ENCODE measurements at places on chromosomes 13 and 19. TPM values are rescaled to one million over a fixed set of nuclear protein-coding genes. Genes with fewer than 3 reads are reported as not detected.

DNA sequence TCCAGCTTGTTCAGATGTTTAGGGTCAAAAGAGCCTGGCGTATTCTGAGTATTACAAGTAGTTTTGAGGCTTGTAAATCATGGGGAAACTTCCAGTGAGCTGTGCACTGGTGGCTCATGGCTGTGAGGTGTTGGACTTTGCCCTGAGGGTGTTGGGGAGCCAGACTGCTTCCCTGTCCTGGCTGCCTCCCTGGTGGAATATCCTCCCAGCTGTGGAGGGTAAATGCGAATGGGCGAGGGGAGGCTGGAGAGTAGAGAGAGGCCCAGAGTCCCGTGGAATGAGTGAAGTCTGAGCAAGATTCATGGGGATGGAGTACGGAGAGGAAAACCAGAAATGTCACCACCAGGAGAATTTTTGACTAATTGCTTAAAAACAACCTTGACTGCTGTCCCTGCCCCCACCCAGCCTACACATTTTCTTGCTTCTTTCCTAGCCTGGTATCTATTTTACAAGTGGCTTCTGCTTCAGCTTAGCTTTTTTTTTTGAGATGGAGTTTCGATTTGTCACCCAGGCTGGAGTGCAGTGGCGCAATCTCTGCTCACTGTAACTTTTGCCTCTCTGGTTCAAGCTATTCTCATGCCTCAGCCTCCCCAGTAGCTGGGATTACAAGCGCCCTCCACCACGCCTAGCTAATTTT lies 3.7 kb downstream of the SNRPA start:
- H3K4me3 ChIP-seq: peak overlapping the region; percentile 31
- H3K27ac ChIP-seq: no peak overlapping the region
- H3K4me1 ChIP-seq: peaks cover 51% of the 10 kb centered on the region
- peaks cover 27% of the 10 kb centered on the region for H3K36me3 ChIP-seq
- no peak for DNase-seq

DNA sequence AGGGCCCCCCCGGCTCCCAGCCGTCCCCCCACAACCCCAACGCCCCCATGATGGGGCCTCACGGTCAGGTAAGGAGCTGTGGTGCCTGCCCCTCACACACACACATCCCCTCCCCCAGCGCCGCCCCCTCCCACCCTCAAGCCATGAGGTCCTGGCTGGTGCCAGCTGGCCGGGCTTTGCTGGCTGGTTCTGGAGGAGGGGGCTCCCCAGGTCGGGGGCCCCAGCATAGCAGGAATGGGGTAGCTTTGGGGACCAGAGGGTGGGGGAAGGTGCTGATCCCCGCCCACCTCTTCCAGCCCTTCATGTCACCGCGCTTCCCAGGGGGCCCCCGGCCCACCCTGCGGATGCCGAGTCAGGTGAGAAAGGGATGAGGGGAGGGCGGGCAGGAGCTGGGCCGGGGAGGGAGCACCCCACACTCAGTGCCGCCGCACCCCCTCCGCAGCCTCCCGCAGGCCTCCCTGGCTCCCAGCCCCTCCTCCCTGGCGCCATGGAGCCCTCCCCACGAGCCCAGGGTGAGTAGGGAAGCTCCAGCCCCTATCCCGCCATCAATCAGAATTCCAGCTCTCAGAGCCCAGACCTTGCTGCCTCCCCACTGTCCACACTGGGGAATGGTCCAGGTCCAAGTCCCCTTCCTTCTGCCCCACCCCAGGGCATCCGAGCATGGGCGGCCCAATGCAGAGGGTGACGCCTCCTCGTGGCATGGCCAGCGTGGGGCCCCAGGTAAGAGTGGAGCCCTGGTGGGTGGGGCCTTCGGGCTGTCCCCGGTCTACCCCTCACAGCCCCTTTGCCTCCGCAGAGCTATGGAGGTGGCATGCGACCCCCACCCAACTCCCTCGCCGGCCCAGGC lies 6.4 kb downstream of the ISYNA1 start:
- peaks cover 13% of the 10 kb centered on the region for H3K4me1 ChIP-seq
- H3K36me3 ChIP-seq: no peaks in the 10 kb centered on the region
- DNase-seq: no peak
- no peak overlapping the region for H3K4me3 ChIP-seq
- H3K27me3 ChIP-seq: no peaks in the 10 kb centered on the region
- H3K27ac ChIP-seq: no peak overlapping the region

GRCh38 chr19:4987692-4988370 lies 18.9 kb downstream of the KDM4B start:
- H3K27me3 ChIP-seq: no peaks in the 10 kb centered on the region
- no peak overlapping the region for H3K4me3 ChIP-seq
- no peak overlapping the region for H3K27ac ChIP-seq
- H3K4me1 ChIP-seq: peaks cover 32% of the 10 kb centered on the region
- no peak for DNase-seq

- DNase-seq: no peak
- H3K27ac ChIP-seq: no peak overlapping the region
- H3K4me1 ChIP-seq: no peaks in the 10 kb centered on the region
- no peaks in the 10 kb centered on the region for H3K27me3 ChIP-seq
- no peaks in the 10 kb centered on the region for H3K36me3 ChIP-seq
- no peak overlapping the region for H3K4me3 ChIP-seq
Observed at GRCh38 chr13:85497652-85498051, 301.6 kb downstream of the SLITRK6 start.

DNA sequence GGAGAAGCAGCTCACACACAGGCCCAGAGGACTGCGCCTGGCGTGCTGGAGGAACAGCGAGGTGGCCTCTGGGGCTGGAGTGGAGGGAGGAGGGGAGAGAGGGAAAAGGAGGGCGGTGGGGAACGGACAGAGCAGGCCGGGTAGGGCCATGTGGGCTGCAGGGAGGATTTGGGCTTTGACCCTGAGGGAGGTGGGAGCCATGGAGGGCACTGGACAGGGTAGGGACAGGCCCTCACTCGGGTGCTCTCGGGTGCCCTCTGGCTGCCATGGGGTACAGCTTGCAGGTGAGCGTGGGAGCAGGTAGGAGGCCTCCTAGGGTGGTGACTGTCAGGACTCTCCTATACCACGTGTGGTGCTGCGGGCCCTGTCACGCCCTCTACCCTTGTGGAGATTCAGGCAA lies 22.8 kb downstream of the PLIN4 start:
- no peak overlapping the region for H3K4me3 ChIP-seq
- no peaks in the 10 kb centered on the region for H3K4me1 ChIP-seq
- H3K36me3 ChIP-seq: peaks cover 40% of the 10 kb centered on the region
- H3K27me3 ChIP-seq: no peaks in the 10 kb centered on the region

- H3K27me3 ChIP-seq: no peaks in the 10 kb centered on the region
- no peaks in the 10 kb centered on the region for H3K36me3 ChIP-seq
- H3K27ac ChIP-seq: no peak overlapping the region
Observed at GRCh38 chr13:31747291-31747690, 8.0 kb downstream of the RXFP2 start.

DNA sequence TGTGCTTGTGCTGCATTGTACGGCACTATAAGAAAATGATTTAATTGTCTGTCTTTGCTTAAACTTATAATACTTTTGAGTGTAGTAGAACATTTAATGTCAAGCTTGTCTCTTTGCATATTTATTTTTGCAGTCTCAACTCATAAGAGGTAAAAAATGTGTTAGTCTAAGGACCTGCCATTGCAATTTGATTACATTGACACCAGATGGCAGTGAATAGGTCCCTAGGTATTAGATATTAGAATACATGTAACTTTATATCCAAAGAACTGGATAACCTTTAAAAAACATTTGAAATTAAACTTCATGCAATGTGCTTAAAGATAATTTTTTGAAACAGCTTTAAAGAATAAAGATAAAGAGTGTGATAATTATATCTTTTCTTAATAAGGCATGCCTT lies 1421.3 kb downstream of the OLFM4 start:
- H3K36me3 ChIP-seq: no peaks in the 10 kb centered on the region
- H3K27ac ChIP-seq: no peak overlapping the region

- H3K36me3 ChIP-seq: no peaks in the 10 kb centered on the region
- H3K27me3 ChIP-seq: no peaks in the 10 kb centered on the region
- no peak for DNase-seq
- H3K4me1 ChIP-seq: peaks cover 3% of the 10 kb centered on the region
- H3K4me3 ChIP-seq: no peak overlapping the region
Observed at GRCh38 chr13:100211016-100211710, 122.3 kb downstream of the PCCA start.

DNA sequence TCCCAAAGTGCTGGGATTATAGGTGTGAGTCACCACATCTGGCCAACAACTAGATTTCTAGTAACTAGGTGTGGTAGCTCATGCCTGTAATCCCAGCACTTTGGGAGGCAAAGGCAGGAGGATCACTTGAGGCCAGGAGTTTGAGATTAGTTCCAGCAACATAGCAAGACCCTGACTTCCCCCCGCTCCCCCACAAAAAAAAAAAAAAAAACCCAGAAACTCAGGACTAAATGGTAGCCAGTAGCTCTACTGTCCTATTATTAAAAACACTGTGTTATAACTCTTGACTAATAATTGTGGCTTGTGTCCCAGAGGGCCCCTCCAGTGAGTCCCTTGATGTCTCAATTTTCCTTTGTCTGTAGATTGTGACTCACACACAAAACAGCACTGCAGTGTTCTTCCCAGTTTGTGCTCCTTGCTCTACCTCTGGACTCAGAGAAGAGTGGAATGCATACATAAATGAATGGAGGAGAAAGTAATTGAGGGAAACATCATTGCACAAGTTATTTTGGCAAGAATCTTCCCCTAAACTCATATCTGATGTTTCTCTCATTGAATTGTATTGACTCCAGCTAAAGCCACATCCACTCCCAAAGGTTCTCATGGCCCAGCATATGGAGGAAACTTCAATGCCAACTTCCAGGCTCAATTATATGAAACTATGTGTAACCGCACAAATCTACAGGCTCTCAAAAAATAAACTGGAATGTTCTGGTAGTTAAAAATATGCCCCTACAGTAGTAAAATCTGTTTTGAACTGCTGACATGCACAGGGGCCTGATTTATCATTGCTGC lies 8.8 kb downstream of the TPT1 start:
- no peak for DNase-seq
- H3K4me3 ChIP-seq: no peak overlapping the region
- peaks cover 96% of the 10 kb centered on the region for H3K4me1 ChIP-seq

DNA sequence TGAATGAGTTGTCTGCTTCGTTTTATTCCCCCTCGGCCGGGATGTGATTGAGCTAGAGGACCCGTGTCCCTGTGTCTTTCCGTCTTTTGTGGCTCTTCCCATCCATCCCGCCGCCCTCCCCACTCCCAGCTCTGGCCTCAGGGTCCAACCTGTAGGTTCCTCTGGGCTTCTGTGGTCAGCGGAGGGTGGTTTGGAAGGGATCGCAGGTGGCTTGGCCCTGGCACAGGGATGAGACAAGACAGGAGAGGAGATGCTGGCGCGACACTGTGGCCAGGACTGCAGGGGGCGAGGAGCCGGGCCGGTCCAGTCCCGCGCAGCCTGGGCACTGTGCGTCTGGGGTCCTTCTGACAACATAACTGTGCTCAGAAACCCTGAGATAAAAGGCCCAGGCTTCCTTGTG lies 2.0 kb downstream of the EVI5L start:
- no peaks in the 10 kb centered on the region for H3K36me3 ChIP-seq
- H3K4me1 ChIP-seq: peaks cover 3% of the 10 kb centered on the region
- no peaks in the 10 kb centered on the region for H3K27me3 ChIP-seq
- DNase-seq: no peak
- H3K4me3 ChIP-seq: no peak overlapping the region

- H3K27ac ChIP-seq: peak overlapping the region; percentile 86
- no peak for DNase-seq
- no peaks in the 10 kb centered on the region for H3K27me3 ChIP-seq
- peak overlapping the region; percentile 85 for H3K4me3 ChIP-seq
Observed at GRCh38 chr19:58277748-58278540, 811 bp upstream of the ZNF8 start.

- no peak for DNase-seq
- no peak overlapping the region for H3K27ac ChIP-seq
- H3K4me3 ChIP-seq: no peak overlapping the region
- H3K36me3 ChIP-seq: no peaks in the 10 kb centered on the region
Observed at GRCh38 chr13:99983499-99984401, 2.2 kb downstream of the ZIC2 start.

DNA sequence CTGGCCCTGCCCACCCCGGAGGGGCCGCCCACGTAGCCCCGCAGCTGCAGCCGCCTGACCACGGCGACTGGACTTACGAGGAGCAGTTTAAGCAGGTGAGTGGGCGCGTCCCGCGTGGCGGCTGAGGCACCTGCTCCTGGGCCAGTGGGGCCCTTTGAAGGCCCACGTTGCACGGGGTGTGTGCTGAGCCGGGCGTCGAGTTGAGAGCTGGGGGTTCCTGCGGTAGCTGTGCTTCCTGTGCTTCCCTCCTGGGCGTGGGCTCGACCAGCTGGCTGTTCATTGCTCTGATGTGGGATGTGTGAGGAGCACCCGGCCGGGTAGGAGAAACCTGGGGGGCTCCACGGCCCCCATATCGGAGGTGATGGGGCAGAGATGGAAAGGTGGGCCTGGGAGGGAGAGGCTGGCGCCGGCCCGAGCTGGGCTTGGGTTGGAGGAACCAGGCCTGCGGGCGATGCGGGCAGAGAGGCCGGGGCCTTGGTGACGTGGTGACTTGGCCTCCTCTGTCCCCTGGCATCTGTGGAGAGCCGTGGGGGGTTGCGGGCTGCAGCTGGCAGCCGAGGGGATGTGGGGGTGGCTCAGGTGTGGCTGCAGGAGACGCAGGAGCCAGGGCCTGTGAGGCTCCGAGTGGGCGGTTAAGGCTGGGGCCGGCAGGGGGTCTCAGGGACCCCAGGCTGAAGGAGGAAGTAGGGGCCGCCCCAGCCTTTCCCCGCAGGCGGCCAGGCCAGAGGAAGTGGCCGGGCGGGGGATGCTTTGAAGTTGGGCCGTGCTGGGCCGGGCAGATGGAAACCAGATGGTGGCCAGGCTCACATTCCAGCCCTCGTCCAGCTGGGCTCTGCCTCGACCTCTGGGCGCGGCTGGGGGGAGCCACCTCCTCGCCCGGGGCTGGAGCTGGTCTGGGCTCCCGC lies 7.1 kb downstream of the ARID3A start:
- no peaks in the 10 kb centered on the region for H3K36me3 ChIP-seq
- H3K27me3 ChIP-seq: no peaks in the 10 kb centered on the region
- H3K27ac ChIP-seq: no peak overlapping the region
- no peak overlapping the region for H3K4me3 ChIP-seq
- no peak for DNase-seq

DNA sequence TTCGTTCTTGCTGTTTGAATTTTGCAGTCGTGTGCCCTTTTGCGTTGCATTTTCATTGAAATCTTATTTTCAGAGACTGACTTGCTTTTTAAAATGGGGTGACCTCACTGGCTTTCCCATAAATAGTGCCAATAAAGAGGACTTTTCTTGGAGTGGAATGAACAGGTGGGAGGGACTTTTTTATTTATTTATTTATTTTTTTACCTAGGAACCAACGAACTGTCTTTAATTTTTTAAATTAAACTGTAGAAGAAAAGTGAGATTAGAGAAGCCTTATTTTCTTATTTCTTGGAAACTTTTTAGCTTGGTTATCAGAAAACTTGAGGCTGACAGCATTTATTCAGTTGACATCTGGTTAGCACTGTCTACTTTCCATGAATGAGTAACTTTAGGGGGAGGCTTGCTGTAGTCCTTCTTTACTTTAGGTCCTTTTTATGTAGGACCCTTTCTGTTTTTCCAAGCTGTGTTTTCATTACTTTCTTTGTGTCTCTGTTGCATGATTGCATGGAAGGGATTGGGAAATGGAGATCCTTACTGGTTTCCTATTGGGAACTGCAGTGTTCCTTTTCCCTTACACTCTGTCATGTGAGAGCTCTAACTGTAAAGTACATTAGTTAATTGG lies 1.7 kb downstream of the SLAIN1 start:
- no peaks in the 10 kb centered on the region for H3K27me3 ChIP-seq
- peak overlapping the region; percentile 78 for H3K4me3 ChIP-seq

The AKAP11 gene
- total RNA-seq: 37.1 TPM

The LAMP1 gene
- total RNA-seq: 145 TPM

The SHISA7 gene
- total RNA-seq: not detected

The RYR1 gene
- 3.8 TPM for total RNA-seq

The CDC37 gene
- 166 TPM for total RNA-seq

The STAP2 gene
- not detected for total RNA-seq

The C13orf42 gene
- not detected for total RNA-seq

The SLC5A5 gene
- total RNA-seq: not detected

The ZNF793 gene
- 12.1 TPM for total RNA-seq

Data from thoracic aorta (tissue), 2 donors.